ENCODE measurements at places on chromosomes 4 and X.

GRCh38 chrX:152818356-152818755 lies 12.2 kb downstream of the CETN2 start:
- no peak for DNase-seq

DNA sequence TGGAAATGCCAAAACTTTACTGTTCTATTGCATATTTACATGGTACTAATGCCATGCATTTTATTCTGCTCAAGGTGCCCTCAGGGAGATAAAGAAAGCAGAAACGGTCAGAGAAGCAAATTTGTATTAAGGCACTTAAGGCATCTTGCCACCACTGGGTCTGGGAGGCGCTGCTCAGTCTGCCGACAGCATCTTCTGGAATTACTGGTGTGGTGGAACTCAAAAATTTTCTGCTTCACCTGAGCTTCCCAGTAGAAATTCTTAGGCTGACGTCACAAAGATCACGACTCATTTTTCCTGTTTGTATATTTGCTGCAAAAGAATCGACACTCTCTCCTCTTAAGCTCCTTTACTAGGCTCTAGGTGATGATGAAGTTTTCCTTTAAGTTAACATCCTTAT lies 3.0 kb downstream of the RASSF6 start:
- no peak for DNase-seq

GRCh38 chr4:76803522-76803921 lies 94.4 kb downstream of the SOWAHB start:
- no peak for DNase-seq

DNA sequence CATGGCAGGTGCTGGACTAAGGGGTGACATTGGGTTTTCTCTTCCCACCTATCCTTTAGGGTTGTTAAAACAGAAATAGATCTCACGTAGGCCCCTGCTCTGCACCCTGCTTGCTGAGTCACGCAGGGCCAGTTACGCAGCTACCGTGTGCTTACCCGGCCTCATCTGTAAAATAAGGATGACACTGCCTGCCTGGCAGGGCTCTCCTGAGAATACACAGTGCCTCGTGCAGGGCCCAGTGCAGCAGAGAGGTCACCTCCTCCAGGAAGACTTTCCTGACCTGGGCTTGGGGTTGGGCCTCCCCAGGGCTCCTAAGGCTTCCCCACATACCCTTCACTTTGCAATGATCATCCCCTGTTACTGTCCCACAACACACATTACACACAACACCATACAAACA lies 33.6 kb upstream of the JAKMIP1 start:
- no peak for DNase-seq

GRCh38 chr4:184094532-184095159 lies 123.0 kb downstream of the ENPP6 start:
- DNase-seq, result no peak

DNA sequence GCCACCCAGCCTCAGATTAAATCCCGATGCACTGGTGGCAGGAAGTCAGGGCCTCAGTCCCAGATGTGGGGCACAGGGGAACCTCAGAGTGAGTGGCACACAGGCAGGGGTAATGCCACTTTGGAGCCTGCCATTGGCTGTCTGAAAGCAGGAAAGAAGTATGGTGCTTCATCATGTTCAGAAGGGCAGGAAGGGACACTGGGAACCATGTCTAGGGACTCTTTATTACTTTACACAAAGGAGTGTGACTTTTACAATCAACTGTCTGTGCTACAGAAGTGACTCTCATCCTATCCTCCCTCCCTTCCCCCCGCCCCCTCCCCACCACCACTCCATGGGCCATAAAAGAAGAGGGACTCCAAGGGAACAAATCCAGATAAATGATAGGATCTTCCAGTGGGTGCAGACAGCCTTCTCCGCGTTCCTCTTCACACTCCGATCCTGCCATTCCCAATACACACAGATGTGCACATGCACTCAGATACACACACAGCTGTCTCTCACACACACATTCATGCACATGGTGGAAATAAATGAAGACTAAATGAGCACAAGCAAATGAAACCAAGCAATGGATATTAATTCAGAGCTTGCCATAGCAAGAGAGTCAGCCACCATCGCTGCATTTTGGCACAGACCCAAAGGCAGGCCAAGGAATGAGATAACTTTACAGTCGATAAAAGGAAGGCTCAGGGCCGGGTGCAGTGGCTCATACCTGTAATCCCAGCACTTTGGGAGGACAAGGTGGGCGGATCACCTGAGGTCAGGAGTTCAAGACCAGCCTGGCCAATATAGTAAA lies 2.5 kb upstream of the TMEM154 start:
- DNase-seq, result no peak

DNA sequence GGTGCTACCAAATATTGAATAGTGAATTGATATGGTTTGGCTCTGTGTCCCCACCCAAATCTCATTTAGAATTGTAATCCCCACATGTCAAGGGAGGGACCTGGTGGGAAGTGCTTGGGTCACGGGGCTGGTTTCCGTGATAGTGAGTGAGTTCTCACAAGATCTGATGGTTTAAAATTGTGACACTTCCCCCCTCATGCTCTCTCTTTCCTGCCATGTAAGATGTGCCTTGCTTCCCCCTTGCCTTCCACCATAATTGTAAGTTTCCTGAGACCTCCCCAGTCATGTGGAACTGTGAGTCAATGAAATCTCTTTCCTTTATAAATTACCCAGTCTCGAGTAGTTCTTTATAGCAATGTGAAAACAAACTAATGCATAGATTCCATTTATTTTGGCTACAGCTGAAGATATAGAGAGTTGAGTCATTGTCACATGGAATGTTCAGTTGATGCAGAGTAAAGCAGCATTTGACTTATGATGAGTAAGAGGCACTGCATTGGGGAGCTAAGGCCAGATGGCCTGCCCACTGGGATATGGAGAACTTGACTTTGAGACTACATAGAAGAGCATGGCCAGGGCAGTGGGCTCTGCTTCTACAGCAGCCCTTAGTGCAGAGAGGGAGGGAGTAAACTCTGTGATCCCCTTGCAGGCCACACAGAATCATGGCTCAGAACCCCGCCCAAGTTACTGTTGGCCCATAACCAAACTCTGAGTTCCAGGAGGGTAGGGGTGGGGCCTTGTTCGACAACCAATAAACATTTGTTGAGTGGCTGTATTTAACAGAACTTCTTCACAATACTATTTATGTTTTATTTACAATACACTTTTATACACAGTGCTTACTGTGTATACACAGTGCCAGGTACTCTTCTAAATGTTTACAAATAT lies 34.2 kb downstream of the RAI2 start:
- DNase-seq, result no peak

DNA sequence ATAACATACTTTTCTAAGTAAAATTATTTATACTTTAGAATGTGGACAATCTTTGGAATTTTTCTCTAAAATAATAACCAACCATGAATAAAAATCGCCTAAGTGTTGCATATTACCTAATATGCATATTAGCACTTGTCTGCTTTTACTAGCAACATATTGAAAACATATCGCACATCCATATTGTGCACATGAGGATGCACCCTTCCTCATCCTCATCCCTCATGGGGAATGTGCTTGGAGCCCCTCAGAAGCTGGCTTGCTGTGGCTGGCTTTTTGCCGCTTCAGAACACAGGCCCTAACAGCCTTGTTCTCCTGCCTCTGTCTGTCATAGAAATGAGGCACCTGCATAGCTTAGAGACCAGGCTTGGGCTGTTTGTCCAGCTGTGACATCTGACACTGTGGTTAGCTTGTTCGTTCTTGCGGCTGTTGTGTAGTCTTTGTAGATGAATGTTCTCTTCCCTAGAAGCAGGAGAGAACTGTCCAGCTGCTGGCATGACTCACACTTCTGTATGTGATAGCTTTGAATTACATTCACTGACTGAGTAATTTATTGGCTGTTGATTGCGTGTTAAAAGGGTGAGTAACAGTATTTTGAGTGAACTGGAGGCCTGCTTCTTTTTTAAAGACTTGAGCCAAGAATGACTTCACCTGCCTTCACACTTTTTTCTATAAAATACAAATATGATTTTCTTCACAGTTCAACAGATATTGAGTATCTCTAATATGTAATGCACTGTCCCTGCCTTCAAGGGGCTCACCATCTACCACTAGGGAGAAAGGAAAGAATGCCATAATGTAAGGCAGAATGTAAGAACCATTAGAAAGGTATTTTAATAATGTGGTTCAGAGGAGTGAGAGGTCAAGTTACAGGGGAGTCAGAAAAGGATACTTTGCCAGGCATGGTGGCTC lies 81.9 kb downstream of the HMGB2 start:
- no peak for DNase-seq

- DNase-seq, result no peak
Measured at GRCh38 chr4:142516686-142517526, 329.2 kb downstream of the INPP4B start.

- DNase-seq, result no peak
Measured at GRCh38 chrX:116490104-116490503, 27.3 kb upstream of the CT83 start.

DNA sequence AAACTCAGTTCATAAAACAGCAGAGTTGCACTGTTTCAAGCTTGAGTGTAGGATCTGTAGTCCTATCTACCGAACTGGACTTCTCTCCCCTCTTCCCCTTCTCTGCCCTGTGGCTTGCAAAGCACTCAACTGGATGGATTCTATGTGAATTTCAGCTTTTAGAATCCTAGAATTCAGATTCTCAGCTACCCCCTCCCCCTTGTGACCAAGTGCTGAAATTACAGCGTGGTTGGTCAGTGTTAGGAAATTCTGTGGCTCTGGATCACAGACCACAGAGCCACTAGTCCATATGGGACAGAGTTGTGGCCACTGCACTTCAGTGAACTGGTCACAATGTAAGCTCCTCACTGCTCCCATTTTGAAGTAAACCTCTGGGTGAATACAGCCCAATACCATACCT lies 64.6 kb upstream of the TRPC5 start:
- no peak for DNase-seq

- DNase-seq, result no peak
Measured at GRCh38 chrX:11287505-11287904, 5.7 kb upstream of the AMELX start.

DNA sequence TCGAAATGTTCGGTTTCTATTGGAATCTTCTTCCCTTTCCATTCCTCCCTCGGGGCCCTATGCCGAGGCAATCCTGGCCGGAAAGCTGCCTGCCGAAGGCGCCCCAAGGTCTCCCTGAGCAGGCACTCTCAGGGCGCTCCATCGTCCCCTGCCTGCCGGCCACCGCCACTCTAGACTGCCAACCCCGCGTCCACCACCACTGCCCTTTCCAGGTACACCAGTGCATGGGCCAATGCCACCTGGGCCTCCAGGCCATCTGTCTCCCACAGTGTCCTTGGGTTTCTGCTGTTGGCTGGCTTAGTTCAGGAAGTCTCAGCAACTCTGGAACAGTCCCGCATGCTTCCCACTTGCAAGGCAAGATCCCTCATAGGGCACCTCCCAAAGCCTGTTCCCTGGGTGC lies 14.6 kb downstream of the CTAG1A start:
- DNase-seq, result no peak

GRCh38 chrX:119411959-119412358 lies 12.8 kb downstream of the SLC25A43 start:
- no peak for DNase-seq

GRCh38 chrX:147803948-147804347 lies 107.8 kb upstream of the FMR1 start:
- no peak for DNase-seq

GRCh38 chr4:13599159-13599558 lies 28.4 kb downstream of the BOD1L1 start:
- DNase-seq, result no peak

GRCh38 chr4:74282926-74283325 lies 25.3 kb upstream of the EPGN start:
- DNase-seq, result no peak

- DNase-seq, result no peak
Measured at GRCh38 chrX:110723844-110724243, 71.8 kb downstream of the CHRDL1 start.

GRCh38 chr4:89661173-89661899 lies 175.6 kb downstream of the SNCA start:
- no peak for DNase-seq

DNA sequence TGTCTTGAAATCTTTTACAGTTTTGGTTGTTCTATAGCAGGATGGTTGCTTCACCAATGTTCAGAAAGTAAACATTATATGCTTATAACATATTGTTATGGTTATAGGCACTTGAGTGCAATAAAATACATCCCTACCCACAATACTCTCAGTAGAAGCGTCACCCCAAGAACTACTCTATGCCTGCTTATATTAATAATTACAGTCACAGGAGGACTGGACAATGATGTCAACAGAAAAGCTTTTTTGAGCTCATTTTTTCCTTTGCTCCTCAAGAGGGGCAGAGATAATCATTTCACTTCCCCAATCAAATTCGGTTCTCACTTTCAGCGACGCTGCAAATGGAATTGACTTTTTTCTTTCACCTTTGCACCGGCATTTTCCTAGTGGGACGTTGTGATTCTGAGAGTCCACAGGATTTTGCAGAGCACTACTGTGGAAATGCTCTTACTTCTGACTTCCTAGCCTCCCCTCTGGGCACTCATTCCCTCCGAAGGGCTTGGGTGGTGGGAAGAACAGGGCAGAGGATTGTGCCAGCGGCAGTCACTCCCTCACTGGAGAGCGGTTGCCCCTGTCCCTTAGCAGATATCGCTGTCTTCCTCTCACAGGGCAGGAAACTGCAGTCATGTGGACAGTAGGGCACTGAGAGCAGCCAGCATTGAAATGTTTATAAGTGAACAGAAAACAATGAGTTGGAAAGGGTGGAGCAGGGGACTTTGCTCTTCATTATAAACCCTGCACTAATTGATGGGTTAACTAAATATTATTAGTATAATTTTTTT lies 24.9 kb upstream of the SGMS2 start:
- DNase-seq, result no peak

DNA sequence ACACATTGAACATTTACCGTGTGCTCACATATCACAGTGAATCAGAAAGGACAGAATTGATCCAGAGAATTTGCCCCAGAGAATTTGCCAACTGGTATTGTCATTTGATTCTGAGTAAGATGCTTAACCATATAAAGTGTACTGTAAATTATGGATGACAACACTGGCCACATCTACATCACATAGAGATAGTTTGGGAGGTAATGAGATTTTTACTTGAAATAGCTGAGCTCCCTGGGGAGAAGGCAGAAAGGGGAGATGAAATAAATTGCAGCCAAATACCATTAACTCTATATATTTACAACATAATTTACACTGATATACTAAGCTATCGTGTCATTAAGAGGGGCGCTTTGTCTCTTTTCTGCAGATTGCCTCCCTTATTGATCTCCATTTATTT lies 564.0 kb downstream of the KCNIP4 start:
- DNase-seq, result no peak

- no peak for DNase-seq
Measured at GRCh38 chr4:158033416-158034120, 139.3 kb downstream of the GASK1B start.

DNA sequence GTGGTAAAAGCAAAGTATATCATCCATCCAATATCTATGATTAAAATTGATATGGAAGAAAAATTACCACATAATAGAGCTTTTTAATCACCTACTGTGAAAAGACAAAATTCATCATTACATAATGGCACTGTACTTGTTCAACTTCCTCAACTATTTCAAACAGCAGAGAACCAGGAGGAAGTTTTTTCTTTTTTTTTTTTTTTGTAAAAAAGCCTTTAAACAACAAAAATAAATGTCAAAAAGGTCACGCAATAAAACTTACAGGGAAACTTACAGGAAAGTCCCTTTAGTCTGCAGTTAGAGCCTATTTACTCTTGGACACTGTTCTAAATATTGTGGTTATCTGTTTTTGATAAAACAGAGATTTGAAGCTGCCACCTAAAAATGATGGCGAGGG lies 4.8 kb downstream of the PDGFC start:
- DNase-seq, result no peak

GRCh38 chr4:112633477-112634235 lies 3.1 kb downstream of the ZGRF1 start:
- DNase-seq, result no peak
